CD4-positive, alpha-beta T cell treated with Interleukin-4 for 4 hours (primary cell): ENCODE measurements at places on chromosomes 7 and 10.

- no peak for DNase-seq
Measured at GRCh38 chr10:113236998-113237397, 287.0 kb downstream of the TCF7L2 start.

GRCh38 chr7:139853506-139854123 is 24.6 kb downstream of the TBXAS1 start:
- no peak for DNase-seq

DNA sequence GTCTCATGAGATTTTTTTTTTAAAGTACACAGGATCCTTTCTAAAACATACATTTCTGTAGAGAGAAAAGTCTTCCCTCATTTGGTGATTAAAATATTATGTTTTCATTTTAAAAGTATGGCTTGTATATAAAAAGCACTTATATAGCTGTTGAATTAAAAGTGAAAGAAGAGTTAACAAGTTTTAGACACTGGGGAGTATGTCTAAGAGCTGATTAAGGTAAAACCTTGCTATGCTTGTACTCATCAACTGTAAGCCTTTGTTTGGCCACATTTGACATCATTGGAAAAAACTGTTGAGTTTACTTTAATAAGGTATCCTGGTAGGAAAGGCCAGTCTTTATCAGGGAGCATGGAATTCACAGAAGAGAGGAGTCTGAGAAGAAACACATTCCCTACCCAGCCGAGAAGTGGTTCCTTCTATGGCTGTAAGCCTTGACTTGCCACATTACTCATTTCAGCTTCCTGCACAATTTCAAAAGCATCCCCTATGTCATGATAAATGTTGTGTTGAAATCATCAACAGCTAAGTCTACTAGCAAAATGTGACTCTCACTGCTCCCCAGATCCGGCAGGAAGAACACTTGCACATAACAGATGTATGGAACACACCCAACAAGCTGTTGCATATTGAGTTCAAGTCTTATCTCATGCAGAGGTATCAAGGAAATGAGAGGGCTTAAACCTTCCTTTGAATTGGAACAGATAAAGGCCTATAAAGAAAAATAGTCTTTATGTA is 171.8 kb upstream of the CDK1 start:
- DNase-seq = no peak

GRCh38 chr7:55775051-55775420 is 87.5 kb downstream of the SEPTIN14 start:
- no peak for DNase-seq
